Activated CD4-positive, alpha-beta T cell treated with anti-CD3 and anti-CD28 coated beads for 36 hours (primary cell): ENCODE measurements at places on chromosomes 7 and 10.

GRCh38 chr7:151600331-151600730 lies 80.6 kb upstream of the RHEB start:
- no peak for DNase-seq

DNA sequence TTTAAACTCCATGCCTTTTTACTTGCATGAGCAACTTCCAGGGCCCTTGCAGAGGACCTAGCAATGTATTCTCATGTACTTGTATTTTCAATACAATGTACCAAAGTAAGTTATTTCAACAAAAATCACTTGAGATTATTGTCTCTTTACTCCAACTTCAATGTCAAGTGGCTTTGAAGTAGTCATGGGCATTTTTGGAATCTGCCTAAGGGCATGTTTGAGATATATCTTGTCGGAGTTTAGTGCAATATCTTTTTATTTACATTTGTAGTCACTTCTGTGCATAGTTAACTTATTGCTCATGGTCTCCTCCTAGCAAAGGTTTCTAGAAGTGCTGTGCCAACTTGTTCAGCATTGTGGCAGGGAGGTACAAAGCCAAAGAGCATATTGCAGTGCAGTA lies 508.7 kb upstream of the SEMA3D start:
- DNase-seq: no peak

GRCh38 chr10:53700278-53700677 lies 927.7 kb upstream of the MBL2 start:
- no peak for DNase-seq

DNA sequence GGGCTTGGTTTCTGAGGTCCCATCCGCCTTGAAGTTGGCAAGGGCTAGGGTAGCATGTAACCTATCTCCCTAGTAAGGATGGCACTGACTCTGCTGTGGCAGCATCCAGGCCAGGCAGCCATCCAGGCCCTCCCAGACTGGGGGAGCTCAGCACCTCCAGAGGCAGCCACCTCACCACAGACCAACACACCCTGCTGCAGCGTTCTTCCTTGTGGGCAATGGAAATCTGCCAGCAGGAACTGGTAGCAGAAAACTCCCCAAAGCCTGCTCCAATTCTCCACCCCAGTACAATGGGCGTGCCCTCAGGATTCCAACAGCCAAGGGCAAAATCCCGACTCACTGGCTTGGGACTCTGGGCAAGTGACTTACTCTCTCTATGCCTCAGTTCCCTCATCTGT lies 27.5 kb downstream of the DLG5 start:
- no peak for DNase-seq

DNA sequence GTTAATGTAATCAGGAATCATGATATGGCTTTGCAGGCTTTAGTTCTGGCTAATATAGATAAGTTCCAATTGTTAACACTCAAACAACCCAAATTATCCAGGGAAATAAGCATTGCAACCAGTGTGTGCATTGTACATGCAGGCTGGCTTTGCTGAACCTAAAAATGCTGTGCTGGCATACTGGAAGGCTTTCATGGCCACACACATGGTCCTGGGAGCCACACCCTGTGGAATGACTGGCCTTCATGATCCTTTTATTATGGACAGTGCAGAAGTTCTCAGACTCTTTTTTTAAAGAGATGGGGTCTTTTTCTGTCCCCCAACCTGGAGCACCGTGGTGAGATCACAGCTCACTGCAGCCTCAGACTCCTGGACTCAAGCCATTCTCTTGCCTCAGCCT lies 5.0 kb downstream of the ELMO1 start:
- DNase-seq: no peak

GRCh38 chr7:126426652-126427051 lies 826.1 kb downstream of the GRM8 start:
- no peak for DNase-seq

- no peak for DNase-seq
These were observed 70.5 kb upstream of the DIP2C start for GRCh38 chr10:759898-760477.

- DNase-seq: no peak
These were observed 546.6 kb downstream of the INHBA start for GRCh38 chr7:41156268-41156667.

- DNase-seq: no peak
These were observed 72.8 kb upstream of the ZNF479 start for GRCh38 chr7:57205000-57205399.

- DNase-seq: no peak
These were observed 22.1 kb upstream of the NPVF start for GRCh38 chr7:25250386-25250785.

DNA sequence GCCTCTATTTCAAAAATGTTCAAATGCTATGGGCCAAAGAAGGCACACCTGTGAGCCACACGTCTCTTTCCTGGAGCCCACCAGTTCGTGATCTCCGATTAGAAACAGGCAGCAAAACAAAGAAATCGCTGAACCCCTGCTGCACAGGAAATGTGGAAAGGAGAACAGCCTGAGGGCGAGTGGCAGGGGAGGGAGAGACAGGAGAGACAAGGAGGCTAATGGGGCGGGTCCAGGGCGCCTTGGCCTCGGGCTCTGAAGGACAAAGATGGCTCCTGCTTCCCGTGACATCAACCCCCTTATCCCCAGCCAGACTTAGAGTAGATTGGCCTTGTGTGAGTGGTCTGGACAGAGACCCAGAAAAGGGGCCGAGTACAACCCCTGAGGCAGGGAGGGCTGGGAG lies 62.4 kb upstream of the DOCK1 start:
- no peak for DNase-seq

- DNase-seq: no peak
These were observed 158.0 kb upstream of the ITGB1 start for GRCh38 chr10:33115738-33116719.

DNA sequence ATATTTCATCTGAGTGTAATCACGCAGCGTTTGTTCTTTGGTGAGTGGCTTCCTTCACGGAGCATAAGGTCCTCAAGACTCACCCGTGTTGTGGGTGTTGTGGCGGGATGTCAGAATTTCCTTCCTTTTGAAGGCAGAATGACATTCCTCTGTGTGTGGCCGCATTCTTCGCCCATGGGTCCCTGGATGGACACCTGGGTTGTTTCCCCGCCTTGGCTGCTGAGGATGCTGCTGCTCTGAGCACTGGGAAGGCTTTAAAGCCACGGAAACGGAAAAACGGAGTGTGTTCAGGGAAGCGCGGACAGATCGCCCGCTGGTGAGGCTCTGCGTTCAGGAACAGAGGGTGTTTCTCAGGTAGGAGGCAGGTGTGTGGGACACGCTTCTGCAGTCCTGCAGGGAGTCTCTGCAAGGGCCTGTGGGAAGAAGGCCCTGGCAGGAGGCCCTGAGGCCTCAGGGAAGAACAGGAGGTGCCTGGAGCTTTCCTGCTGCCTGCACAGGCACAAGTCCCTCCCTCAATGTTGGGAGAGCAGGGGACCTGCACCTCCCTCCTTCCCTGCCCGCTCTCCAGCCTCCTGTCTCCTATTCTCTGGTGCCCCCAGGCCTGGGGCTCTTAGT lies 35.7 kb upstream of the SHH start:
- DNase-seq: no peak

DNA sequence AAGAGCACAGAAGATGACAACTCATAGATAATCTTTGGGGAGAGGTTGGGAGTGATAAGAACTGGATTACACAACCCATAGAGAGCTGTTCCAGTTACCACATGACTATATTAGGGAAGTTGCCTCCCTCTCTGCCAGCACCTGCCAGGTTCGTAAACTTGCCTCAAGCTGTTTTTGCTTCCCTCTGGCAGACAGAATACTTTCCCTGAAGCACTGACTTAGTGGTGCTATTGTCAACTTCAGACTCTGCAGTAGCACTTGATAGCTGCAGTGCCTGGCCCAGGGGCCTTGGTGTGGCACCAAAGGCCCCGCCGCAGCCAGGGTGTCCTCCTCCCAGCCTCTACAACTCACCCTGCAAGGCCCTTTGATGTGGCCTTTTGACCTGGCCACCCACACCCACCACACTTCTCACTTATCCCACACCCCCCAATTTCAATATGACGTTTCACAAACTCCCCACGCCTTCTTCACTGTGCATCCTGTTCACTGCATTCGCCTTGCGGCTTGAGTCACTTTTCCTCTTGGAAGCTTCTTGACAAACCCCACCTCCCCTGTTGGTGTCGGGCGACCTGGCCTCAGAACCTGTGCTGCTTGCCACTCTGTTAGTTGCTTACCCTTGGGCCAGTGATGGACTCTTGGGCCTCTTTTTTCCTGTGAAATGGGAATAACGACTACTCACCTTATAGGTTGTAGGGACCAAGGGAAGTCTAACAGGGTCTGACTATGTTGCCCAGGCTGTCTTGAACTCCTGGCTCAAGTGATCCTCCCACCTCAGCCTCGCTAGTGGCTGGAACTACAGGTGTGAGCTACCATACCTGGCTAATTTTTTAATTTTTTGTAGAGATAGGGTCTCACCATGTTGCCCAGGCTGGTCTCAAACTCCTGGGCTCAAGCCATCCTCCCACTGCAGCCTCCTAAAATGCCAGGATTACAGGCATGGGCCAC lies 50.2 kb upstream of the PODXL start:
- peak; percentile 13 for DNase-seq

- peak; percentile 65 for DNase-seq
These were observed 204.6 kb downstream of the ARHGAP21 start for GRCh38 chr10:24518981-24519597.

DNA sequence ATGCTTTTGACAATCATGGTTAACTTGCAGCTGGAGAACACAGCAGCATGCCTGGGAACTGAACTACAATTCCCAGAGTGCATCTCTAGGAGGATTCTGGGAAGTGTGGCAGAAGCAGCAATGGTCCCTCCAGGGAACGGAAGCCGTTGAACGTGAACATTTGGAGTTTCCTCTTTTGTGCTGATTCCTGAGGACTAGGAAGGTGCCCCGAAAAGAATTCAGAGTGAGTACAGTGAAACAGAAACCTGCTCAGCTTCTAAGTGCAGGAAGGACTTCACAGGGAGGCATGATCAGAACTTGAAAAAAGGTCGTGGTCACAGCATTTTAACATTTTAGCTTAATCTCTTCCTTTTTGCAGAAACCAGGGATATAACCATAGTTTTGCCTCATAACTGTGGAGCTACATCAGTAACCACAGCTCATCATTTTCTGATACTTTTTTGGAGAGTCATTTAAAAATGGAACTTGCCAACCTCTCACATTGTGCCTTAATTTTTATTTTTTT lies at the start of gene NUDT13:
TSS of gene NUDT13 (plus strand) at position 111 of the 505 bp plus-strand sequence. CDS start 3,911 bp downstream, outside the sequence.
- peak; percentile 60 for DNase-seq

GRCh38 chr7:157153260-157153659 lies 14.5 kb downstream of the UBE3C start:
- DNase-seq: no peak

DNA sequence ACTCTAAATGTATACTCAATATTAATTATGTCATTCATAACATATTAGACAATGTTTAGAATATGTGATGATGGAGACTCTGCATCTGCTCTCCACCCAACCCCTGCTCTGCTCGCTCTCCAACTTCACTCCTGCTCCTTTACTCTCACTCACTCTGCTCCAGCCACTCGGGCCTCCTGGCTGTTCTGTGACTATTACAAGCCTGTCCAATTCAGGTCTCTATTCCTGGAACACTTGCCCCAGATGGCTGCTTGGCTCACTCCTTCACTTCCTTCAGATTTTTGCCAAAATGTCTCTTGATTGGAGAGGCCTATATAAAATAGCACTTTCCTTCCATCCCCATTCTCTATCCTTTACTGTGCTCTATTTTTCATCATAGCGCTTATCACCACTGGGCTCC lies 84.8 kb downstream of the HBP1 start:
- DNase-seq: no peak

DNA sequence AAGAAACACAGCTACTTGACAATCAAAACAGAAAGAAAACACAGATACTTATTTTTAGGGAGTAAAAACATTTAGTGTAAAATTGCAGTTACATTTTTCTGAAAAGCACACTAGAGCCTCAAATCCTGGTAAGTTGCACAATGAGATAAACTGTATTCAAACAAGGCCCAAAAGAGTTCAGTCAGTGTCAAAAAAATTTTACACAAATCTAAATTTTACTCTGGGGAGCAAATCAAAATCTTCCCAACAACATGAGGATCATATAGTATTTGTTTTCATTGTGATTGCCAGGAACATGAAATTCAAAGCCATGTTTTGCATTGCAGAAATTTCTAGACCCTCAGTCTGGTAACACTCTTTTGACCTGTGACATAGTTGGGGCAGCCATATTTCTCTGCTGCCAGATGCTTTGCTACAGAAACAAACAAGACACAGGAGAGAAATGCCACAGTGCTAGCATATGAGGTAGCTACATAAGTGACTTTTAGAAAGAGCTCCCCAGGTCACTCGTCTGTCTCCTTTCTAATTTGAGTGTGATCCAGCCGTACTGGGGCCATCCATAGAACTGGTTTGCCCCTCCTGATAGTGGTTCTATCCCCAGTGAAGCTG lies 49.6 kb downstream of the PDE1C start:
- DNase-seq: no peak

DNA sequence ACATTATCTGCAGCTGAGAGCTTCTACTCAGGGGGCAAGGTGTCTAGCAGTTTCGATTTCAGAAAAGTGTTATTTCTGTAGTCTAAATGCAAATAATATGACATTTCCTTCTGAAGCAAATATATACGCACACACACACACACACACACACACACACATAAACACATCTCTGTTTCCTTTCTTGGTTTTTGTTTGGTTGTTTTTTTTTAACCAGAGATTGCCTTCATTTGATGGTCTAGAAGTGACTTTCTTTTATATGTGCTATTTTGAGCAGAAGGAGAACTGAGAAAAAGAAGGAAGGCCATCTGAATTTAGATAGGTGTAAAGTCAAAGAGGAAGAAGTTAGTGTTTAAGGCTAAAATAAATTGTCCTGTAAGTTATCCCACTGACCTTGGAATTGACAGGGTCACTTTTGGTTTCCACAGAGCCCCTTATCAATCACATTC lies 142.2 kb downstream of the TRIL start:
- DNase-seq: no peak

DNA sequence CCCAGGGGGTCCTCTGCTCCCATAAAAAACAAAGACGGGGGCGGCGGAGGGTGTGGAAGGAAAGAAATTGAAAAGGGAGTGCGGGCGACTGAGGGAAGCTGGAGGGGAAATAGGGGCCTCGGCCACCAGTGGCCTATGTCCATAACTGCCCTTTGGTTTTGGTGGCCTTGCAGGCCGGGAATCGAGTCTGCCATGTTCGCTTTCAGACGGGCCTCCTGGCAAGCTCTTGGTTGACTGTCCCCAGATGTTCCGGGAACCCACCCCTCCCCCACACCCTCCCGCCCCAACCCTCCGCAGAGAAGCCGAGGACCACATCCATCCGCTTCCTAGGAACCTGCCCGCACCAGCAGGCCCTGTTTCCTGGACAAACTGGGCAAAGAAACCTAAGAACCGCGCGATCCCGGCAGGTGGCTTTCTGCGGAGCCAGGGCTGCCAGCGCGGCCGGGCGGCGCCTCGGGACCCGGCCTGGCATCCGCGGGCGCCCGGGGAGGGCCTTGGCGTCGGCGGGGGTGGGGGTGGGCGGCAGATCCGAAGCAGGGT lies 20.0 kb upstream of the GATA3 start:
- peak; percentile 36 for DNase-seq

- DNase-seq: peak; percentile 12
These were observed 2.0 kb downstream of the SAMD9 start for GRCh38 chr7:93115796-93116195.

GRCh38 chr7:99308461-99309074 lies 17.1 kb upstream of the ARPC1A start:
- peak; percentile 38 for DNase-seq
